ENCODE measurements at places on chromosomes 7 and 10.
A peak's percentile ranks its signal among the peaks of the same experiment; 100 is the strongest.

DNA sequence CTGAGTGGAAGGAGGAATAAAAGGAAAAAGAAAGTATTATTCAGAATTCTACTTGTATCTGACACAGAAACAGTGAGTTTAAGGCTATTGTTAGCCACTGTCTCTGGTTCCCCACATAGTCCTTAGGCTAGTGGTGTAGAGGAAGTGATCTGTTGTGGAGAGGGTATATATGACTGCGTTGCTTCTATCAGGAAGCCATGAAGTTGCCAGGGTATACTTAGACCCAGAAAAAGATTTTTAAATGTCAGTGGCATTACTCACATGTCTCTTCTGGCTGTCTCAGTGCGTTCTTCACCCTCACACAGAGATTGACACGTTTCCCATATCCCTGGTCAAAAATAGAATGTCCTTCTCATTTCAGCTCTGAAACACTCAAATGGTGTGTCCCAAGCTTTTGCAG is 72.7 kb downstream of the SEM1 start:
- DNase-seq: no peak

DNA sequence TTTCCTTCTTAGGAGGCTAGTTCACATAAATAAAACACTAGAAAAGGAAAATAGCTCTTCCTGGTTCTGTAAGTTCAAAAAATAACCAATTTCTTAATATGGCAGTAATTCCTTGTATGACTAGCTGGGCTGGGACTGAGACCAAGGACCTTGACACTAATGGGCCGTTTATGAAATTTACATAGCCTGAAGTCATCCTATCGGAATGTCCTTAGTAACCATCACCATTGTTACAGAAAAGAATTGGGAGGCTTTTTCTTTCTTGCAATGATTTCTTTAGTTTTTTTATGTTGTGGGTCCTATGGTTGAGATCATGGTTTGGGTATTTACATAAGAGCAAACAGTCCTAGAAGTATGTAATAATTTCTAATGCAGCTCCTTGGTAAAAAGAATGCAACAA is 87.1 kb upstream of the HDAC9 start:
- DNase-seq: no peak

- DNase-seq: peak; percentile 82
Measured at GRCh38 chr10:126062131-126063032, 166.0 kb downstream of the FANK1 start.

DNA sequence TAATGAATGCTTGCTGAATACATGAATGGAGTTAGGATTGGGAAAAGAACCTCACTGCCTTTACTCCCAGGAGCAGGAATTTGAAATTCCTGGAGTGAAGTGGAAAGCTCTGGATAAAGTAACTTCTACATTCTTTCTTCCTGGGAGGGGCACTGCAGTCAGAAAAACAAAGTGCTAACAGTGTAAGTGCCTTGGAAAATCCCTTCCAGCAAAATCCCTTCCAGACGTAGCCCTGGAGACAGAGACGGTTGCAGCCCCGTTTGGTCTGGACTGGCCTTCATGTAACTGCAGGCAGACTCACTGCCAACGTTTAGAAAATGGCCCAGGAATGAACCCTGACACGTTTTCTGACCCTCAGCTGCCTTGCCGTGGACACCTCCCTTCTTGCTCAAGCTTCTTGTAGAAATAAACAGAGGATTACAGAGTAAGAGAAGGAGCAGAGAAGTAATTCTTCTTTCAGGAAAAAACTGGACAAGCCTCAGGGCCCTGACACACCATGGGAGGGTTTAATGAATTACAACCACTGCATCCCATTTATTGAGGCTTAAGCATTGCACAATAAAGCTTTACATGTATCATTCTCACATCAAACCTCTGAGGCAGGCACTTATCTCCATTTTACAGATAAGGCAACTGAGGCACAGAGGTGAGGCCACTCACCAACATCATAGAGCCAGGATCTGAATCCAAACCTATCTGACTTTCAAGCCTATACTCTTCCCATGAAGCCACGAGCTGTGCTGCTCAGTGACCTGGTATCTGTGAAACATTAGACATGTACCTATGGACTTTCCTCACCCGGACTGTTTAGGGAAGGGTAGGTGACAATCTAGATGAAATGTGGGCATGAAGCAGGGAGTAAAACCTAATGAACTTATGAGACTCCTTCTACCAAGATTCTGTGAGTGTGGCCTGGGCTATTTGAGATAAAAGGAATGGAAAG is 7.8 kb downstream of the ITPRIP start:
- no peak for DNase-seq

DNA sequence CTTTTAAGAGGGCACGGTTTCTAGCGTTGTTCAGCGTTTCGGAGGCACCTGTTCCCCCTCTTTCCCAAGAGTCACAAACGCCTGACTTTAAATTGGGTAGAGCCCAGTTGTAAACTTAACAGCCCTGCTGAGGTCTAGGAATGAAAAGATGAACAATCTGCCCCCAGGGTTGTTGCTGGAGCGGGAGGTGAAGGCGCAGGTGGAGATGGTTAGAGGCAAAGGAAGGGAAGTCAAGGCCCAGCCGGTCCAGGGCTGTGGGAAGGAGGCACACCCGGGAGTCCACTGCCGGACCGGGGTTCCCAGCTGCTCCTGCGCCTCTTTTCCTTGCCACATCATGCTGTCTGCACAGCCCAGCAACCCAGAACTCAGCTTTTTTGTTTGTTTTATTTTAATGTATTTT is 770 bp downstream of the PRXL2A start:
- DNase-seq: no peak

- no peak for DNase-seq
Measured at GRCh38 chr7:28539289-28539981, 127.1 kb downstream of the CREB5 start.

DNA sequence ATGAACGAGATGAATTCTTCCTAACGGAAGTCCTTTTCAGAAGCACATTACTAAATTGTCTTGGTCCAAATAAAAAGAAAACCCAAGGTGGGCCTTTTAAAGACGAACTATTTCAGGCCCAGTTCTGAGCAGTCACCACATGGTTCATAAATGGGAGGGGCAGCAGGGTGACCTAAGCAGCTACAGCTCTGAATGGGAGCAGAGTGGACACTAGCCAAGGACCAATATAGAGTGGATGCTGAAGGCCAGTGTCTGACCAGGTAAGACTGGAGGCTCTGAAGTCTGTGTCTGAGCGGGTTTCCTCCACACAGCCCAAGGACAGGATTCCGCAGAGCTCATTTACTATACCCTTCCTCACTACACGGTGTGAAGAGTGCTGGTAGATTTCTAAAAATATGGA is 159.1 kb downstream of the TMEM26 start:
- DNase-seq: no peak

- DNase-seq: no peak
Measured at GRCh38 chr10:2994221-2994961, 73.0 kb upstream of the PFKP start.

GRCh38 chr10:14584661-14585060 is 190.0 kb downstream of the FAM107B start:
- no peak for DNase-seq
